Stimulated activated CD8-positive, alpha-beta memory T cell treated with anti-CD3 and anti-CD28 coated beads, Interleukin-7, amount 100 ng/mL, for 1 hour (primary cell): ENCODE measurements at places on chromosomes 5 and 9.

DNA sequence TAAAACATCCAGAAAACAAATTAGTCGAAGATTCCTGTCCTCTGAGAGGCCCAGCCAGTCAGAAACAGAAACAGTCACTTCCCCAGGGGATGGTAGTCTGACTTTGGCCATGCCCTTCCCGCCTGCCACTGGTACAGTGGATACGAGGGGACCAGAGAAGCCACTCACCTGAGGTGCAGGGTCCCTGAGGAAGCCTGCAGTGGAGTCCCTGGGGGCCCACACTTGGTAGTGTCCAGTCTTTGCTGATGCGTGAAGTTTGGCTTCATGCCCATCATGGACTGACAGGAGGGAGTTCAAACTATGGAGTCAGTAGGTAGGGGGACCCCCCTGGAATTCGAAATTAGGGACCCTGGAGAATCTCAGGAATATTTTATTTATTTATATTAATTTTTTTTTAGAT, 147.5 kb downstream of the DAB2IP start:
- DNase-seq = no peak

DNA sequence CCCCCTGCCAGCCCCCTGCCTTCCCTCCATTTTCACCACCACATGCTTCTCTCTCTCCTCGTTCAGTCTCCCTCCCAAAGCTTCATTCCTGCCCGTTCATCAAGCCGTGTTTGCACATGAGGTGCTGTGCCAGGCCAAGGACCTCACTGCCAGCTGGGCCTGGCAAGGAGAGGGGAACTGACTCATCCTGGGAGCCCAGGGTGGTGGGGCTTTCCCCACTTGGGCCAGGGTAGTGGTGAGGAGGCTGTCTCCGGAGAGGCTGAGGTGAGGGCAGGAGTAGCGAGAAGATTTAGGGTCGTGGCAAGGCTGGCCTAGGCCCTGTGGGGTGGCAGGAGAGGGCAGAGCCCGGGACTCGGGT, 30.4 kb upstream of the NOTCH1 start:
- DNase-seq = no peak

- DNase-seq = no peak
Observed at GRCh38 chr5:153437251-153437650, 53.2 kb upstream of the GRIA1 start.

- no peak for DNase-seq
Observed at GRCh38 chr5:63245271-63245670, 666.7 kb downstream of the LRRC70 start.

DNA sequence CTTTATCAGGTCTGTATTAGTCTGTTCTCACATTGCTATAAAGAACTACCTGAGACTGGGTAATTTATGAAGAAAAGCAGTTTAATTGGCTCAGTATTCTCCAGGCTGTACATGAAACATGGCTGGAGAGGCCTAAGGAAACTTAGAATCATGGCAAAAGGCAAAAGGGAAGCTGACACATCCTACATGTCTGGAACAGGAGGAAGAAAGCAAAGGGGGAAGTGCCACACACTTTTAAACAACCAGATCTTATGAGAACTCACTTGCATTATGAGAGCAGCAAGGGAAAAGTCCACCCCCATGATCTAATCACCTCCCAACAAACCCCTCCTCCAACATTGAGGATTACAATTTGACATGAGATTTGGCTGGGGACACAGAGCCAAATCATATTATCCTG, 132.1 kb downstream of the PCSK1 start:
- no peak for DNase-seq

DNA sequence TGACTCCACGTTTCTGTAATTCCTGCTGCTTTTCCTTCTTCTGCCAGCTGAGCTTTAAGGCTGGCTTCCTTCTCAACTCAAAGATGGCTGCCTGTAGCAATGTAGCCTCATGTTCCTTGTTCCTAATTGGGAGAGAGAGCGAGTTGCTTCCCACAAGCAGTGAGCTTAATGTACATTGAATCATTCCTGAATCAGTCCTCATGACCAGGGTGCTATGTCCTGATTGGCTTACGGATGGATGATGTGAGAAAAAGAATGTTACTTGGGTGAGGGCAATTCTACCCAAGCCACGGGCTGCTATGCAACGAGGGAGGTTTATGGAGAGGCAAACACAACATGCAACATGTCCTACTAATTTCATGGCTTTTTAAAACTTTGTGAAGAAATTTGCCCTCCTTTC, 356.2 kb downstream of the RASEF start:
- DNase-seq = no peak
